Activated effector memory CD4-positive, alpha-beta T cell treated with Interleukin-2 at 50 U/mL for 16 hours (primary cell): ENCODE measurements at places on chromosomes 7 and 10.
A peak's percentile ranks its signal among the peaks of the same experiment; 100 is the strongest.

DNA sequence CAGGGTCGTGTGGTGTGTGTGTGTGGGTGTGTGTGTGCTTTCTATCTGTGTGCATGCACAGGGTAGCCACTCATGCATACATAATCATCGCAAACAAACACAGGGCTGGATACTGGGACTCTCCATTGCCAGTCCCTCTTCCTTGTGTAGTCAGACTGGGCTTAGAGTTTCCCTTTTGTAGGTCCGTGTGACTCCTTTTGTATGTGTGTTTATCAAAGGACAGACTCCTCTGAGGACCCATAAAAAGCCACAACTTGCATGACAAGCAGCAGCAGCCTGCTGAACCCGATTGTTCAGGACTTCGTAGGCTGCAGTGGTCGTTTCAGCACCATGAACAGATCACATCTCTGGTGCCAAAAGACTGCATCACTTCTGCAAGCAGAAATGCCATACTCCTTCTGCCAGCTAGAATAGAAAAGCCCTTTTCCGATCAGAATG is 895 bp downstream of the VSTM2A start:
- DNase-seq, result no peak

DNA sequence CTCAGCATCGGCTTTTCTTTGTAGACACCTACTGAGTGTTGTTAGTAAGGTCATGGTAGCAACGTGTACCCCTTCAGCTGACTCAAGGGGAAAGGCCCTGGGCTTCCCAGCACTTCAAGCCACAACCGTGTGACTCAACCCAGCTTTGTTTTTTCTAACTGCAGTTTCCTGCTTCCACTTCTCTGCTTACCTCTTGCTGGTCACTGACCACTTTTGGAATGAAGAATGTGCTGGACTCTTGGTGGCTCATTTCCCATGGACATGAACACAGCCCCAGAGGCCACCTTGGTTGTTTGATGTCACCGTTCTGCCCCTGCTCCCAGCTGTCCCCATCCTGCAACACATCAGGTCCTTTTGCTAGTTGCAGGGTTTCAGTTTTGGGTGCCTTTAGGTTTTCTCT is 69.5 kb upstream of the ZNF438 start:
- DNase-seq, result peak; percentile 10

- DNase-seq, result no peak
These were observed 79.4 kb downstream of the VSTM4 start for GRCh38 chr10:49035920-49036319.

- DNase-seq, result no peak
These were observed 71.5 kb downstream of the EBF3 start for GRCh38 chr10:129892548-129893052.

- DNase-seq, result no peak
These were observed 164.4 kb upstream of the NAMPT start for GRCh38 chr7:106448992-106449859.
